ENCODE measurements at places on chromosomes 6 and 20.

- DNase-seq = peak; percentile 50
These were observed 180.5 kb downstream of the SYNDIG1 start for GRCh38 chr20:24649787-24650490.

DNA sequence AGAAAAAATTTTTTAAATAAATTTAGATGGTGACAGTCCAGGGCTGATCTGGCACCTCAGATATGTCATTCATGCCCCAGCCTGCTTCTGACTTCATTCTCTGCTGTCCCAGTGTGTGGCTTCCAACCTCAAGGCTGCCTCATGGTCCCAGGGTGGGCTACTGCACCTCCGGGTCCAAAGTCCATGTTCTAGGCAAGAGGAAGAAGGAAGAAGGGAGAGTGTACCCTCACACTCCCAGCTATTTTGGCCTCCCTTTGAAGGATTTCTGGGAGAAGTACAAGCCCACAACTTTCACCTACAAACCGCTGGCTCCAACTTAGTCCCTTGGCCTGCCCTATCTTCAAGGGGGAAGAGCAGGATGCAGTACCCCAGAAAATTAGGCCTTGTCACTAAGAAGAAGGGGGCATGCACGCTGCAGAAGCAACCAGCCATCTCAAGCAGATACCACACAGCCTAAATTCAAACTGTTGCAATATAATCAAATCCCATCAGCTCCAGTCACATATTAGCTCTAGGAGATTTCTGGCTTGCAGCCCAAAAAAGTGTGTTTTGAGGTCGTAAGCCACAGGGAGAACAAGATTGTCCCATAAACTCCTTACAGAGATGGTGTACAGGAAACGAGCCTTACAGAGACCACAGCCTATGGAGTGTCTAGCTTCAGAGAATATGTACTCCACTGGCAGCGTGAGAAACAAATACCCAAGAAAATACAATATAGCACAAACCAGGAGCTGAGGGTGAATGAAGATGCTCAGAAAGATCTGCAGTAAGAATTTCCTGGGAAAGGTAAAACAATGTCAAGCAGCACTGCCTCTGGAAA is 906 bp upstream of the BTN3A2 start:
- DNase-seq = no peak

DNA sequence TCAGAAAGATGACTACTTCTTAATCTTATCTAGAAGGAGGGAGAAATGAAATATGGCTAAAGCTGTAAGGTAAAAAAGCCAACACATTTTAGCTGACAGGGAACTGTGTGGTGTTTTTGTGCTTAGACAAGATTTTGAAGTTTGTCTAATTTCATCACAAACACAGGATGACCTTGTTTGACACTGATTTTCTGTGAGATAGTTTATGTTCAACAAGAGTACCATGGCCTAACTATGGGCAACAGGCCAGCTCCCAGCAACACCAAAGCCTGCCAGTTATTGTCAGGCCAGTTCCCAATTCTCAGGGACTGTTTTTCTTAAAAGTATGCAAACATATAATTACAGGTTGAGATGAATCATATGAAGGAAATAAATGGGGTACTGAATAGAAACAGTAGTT is 5.5 kb upstream of the ABCF1 start:
- DNase-seq = no peak

DNA sequence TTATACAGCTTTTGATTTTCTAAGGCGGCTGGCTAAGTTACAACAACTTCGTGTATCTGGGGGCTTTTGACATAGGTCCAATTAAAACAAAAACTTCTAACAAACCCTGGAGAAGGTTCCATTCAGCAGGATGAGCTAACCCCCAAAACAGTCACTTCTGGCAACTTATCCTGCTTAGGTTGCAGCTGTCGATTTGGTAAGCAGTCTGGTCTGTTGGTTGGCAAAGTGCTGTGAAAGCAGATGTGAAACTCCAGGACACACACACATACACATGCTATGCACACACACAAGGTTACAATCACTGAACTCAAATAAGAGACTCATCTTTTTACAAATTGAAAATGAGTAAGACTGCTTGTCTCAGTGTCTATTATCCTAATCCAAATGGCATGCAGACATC is 119.0 kb upstream of the STMND1 start:
- peak; percentile 98 for DNase-seq

GRCh38 chr20:16069389-16070010 is 503.7 kb downstream of the KIF16B start:
- DNase-seq = no peak

DNA sequence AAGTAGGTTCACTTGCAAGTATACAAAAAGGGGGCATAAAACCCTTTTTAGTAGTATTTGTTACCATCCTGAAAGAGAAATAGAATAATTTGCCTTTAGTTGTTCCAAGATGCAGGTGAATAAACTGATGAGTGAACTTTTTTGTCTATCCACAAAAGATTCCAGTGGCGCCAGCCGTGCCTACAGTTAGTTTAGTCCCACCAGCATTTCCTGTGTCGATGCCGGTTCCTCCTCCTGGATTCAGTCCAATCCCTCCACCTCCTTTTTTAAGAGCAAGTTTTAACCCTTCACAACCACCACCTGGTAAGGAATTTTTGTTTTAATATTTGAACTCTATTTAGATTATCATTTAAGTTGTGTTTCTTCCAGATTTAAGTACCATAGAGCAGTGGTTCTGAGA is 90.9 kb downstream of the SCAF8 start:
- DNase-seq = no peak

DNA sequence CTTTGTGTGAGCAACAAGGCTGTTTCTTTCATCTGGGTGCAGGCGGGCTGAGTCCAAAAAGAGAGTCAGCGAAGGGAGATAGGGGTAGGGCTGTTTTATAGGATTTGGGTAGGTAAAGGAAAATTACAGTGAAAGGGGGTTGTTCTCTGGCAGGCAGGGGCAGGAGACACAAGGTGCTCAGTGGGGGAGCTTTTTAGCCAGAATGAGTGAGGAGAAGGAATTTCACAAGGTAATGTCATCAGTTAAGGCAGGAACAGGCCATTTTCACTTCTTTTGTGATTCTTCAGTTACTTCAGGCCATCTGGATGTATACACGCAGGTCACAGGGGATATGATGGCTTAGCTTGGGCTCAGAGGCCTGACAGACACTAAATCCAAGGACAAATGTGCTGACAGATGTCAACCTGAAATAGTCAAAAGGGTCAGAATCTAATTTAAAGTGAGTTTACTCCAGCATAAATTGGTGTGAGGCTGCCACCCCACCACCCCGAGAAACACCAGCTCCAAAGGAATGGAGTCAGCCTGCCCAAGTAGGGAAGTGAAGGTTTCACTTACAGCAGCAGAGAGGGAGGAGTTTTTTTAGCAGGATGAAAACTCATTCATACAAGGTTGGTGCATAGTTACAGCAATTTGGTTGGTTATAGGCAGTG is 560.0 kb upstream of the CDH4 start:
- DNase-seq = no peak

DNA sequence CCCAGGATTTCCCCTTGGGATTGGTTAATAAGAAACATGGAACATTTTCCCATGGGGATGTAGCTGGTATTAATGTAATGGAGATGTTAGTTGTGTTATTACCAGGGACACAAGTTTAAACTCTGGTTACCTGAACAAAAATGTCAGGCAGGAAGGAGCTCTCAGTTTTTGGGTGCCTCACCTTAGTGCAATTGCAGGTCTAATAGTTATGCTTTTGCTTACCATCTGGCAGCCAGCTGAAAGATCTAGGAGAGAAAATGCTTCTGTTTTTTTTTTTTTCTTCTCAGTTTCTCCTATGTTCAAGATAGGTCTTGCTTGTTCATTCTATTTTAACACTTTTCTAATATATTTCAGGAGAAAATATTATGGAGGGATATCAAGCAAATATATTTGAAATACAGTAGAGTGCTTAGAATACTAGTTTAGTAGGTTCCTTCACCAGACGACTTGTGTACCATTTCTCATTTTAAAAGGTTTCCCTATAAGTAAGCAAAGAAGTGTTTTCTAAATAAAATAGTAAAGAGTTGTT is 4.2 kb upstream of the UBE2J1 start:
- DNase-seq = no peak

DNA sequence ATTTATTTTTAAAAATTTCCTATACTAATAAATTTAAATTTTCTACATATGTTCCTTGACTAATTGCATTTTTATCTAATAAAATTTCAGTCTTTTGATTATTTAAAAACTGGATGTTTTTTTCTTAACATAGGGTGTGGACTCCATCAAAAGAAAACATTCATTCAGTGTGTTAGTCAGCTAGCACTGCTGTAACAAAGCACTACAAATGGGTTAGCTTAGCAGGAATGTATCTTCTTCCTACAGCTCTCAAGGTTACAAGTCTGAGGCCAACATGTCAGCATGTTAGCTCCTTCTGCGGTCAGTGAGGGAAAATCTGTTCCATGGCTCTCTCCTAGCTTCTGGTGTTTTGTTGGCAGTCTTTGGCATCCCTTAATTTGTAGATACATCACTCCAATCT is 32.5 kb downstream of the FRK start:
- no peak for DNase-seq

- no peak for DNase-seq
These were observed 94.5 kb upstream of the BTN3A2 start for GRCh38 chr6:26270486-26270861.

DNA sequence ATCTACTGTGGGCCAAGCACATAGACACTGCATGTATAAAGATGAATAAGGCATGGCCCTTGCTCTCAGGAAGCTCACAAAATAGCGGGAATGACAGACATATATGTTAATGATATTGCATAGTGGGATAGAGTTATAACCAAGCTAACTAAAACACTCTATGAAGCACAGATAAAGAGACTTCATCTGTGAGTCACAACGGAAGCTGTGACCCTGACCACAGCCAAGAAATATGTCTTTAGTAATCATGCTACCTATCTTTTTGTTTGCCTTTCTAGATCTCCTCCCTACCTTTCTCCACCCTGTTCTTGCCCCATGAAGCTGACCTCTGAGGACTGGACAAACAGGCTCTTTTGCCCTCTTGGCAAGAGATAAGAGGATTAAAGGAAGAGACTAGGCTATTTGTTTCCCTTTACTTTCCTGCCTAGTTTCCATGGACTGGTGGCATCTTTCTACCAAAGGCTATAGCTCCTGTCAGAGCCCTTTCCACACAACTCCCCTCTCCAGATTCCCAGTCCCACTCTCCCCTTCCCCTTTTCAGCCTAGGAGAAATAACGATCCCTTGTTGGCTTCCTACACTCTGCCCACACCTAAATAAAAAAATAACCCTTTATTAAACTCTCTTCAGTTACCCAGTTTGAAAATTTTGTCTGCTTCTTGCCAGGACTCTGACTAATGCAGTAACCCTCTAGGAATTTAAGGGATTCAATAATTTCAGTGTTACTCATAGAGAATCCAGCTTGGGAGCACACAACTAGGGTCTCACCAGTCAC is 504.9 kb upstream of the MARCKS start:
- DNase-seq = no peak

DNA sequence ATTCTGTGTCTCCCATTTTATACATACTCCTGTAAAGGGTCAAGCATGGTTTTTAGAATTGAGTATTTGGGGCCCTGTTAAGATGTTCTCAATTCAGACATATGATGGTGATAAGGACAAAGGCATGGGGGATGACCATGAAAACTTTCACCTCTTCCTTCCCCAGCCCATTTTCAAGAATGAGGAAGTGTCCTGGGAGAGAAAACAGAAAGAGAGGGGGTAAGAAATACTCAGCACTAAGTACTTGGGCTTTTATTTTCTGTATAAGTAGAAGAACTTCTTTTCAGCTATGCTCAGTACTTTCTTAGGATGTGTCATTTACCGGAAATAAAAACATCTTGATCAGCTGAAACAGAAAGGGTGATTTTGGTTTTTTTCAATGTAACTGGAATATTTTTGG is 10.9 kb upstream of the MBOAT1 start:
- no peak for DNase-seq

DNA sequence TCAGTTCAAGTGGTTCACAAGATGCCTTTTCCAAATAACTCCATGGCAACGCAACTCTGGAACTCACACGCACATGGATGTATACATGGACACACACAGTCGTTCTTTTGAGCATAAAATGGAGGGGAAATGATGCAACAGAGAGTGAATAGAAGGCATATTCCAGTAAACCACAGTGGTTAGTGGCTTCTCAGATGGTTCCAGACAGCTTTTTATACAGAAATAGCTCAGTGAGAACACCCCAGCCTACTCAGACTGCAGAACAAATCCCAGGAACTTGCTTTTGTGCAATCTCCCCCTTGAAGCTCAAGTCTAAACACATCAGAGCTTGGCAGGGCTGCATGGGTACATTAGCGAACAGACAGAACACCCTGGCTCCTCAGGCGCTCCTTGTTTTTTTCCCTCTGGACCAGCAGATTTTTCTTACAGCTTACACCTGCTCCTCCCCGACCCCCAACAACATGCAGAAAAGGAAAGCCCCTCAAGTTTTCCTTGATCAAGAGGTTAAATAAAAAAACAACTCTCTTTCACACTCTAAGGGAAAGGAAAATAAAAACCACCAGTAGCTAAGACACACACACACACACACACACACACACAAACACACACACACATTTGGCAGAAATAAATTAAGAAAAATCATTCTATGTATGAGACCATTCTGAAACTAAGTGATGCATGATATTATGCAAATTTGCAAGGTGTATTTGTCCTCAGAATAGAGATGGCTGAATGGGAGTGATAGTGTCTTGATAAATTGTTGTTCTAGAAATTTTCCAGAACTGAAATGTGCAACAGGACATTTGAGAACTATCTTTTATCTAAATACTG is 51.2 kb upstream of the RANBP9 start:
- peak; percentile 81 for DNase-seq

DNA sequence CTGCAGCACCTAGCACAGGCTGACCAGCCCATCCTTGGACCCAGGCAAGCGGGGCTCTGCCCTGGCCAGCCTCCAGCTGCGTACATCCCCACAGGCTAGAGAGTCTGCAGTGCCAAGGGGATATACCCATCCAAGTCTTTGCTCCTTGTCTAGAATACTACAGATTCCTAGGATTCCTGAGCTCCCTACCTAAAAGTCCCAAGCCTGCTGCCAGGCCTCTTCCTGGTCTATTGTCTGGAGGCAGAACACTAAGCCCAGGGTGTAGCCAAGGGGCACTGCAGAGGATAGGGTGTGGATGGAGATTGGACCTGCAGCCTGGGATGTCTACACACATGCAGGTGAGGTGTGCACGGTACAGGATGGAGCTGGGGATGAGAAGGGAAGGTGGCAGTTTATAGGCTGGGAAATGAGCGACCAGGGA is 90.0 kb upstream of the SIRPA start:
- DNase-seq = no peak

- peak; percentile 86 for DNase-seq
These were observed 2.2 kb downstream of the PIM1 start for GRCh38 chr6:37171970-37172812.

DNA sequence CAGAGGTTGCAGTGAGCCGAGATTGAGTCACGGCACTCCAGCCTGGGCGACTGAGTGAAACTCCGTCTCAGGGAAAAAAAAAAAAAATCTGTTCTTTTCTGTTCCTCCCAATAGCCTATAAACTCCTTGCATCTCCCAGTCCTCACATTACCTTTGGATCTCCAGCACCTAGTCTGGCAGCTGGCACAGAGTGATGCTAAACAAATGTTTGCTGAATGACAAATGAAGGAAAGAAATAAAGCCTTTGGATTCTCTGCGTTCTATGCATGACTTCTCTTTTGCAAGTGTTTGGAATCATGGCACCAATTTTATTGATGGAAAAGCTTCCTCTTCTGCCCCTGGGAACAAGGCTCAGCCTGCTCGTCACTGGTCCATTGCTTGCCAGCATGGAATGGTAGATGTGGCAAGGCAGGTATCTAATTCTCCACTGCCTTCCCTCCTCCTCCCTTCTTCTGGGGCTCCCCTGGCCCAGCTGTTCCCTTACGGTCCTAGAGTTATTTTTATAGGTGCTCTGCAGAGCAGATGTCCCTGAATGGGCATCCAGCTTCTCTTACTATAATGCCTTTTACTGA is 53.6 kb upstream of the FYN start:
- DNase-seq = no peak
